Activated gamma-delta T cell (primary cell): ENCODE measurements at places on chromosomes 3 and 15.

GRCh38 chr15:51692154-51692553, 10.9 kb downstream of the SCG3 start:
- no peak for DNase-seq

GRCh38 chr3:26712211-26713026, 89.8 kb downstream of the LRRC3B start:
- no peak for DNase-seq

DNA sequence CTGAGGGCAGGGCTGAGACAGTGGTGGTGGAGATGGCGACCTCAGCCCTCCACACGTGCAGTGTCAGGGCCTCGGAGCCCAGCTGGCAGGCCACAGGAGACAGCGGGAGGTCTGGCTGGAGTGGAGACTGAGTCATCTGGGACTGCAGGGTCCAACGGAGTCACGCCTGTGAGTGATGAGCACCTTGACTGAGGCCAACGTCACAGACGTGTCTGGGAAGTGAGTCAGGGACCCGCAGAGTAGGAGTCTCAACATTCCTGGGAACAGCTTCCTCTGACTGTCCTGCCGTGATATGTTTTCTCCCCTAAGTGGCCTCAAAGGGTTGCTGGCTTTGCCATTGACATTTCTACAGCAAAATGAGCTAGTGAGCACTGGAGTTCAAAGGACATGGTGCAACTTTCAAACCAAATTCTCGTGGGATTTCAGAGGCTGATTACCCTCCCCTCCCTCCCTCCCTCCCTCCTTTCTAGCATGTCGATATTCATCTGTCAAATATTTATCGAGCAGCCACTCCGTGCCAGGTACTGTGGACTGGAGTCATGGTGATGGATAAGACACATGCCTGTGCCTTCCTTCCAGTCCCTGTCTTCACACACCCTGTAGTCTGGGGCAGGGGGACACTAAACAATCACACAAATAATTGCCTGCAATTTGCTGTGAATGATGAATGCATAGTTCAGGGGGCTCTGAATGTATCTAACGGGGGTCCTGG, 53.3 kb upstream of the AMOTL2 start:
- no peak for DNase-seq

DNA sequence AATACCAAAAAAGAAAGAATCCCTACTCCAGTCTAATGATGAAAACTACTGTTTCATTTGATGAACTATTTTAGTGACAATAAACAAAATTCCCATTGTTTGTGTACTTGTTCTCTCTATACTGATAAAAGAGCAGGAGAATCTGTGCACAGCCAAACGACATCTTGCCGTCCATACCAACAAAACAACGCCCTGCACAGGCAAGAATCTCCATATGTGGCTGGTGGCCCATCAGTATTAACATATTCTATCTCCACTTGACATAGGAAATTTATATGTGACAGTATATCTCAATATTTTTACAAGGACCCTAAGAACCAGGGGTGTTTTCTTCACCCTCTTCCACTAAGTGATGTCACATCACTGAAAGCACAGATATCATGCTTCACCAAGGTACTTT, 279.5 kb downstream of the ULK4 start:
- DNase-seq, result no peak

DNA sequence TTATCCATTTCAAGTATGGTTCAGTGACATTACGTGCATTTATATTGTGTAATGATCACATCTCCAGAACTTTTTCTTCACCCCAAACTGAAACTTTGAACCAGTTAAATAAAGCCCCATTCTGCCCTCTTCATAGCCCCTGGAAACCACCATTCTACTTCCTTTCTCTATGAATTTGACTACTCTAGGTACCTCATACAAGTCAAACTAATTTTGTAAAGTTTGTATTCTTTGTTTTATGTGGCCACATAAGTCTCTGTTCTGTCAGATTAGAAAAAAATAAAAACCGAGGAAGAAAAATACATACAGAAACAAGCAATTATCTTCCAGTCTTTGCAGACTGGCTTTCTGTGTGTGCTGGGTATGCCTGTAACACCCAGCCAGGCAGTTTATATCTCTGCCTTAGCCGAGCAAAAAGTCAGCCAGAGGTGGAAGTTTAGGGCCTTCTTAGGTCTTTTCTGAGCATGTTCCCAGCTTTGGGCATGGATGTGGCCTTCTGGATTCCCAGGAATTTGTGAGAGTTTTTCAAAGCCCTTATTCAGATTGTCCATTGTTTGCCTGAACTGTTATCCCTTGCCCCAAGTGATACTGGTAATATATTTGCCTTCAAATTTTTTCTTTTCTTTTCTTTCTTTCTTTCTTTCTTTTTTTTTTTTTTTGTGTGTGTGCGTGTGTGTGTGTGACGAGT, 6.0 kb upstream of the GRAMD1C start:
- DNase-seq, result no peak

DNA sequence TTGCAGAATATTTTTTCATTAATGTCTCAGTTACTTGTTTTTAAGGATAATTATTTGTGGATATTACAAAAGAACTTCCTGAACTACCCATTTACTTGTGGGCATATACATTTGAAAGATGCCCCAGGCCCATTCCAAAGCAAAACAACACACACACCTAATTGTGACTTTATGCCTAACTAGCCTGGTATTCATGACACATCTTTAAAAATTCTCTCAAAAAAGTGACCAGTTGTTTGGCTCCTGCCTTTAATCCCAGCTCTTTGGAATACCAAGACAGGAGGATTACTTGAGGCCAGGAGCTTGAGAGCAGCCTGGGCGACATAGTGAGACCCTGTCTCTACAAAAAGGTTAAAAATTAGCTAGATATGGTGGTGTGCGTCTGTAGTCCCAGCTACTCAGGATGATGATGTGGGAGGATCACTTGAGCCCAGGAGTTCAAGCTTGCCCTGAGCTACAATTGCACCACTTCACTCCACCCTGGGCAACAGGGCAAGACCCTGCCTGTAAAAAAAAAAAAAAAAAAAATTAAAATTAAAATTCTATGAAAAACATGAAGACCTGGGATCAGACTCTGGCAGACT, 51.7 kb upstream of the SLC4A7 start:
- DNase-seq, result no peak

DNA sequence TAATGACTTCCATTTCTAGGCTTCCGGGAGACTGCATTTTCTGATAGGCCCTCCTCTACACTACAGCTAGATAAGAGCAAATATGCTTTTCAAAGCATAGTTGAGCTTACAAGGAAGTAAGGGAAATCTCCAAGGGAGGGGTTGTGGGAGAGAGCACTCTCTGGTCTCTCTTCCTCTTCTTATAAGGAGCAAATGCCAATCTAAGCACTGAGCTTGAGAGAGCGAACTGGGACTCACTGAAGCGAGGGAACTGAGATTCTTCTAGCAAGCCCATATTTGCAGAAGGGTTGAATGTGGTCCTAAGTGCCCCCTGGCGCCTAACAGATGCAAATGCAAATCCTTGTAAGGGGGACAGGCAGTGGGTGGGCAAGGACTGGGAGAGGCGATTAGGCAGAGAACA, 164.8 kb downstream of the ERC2 start:
- no peak for DNase-seq

DNA sequence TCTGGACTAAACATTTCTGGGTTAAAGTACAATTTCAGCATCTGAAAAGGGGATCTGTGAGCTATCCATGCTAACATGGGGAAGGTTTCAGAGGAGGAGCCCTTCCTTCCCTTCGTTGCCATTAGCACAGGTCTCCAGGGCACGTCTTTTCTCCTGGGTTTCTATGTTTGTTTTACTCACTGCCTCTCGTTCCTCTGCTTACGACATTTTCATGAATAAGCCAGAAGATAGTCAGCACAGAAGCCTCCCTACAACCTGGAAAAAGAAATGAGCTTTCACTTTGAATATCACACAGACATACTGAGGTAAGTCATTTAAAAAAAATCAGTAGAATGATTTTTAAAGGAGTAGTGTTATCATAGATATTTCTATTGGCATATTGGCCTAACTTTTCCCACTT, 117.2 kb upstream of the KCNMB2 start:
- no peak for DNase-seq
